Muscle of leg (tissue), 16 donors: ENCODE measurements at places on chromosomes 3 and 15. TPM values are rescaled to one million over a fixed set of nuclear protein-coding genes. Genes with fewer than 3 reads are reported as not detected.
A peak's percentile ranks its signal among the peaks of the same experiment; 100 is the strongest.

Gene GOLGA8G
- not detected for total RNA-seq

Gene DPP8
- 22.8 TPM for total RNA-seq

Gene ERICH6
- 0.09 TPM for total RNA-seq

Gene ARPP21
- total RNA-seq = 116 TPM

Gene KY
- 46.4 TPM for total RNA-seq

Gene MNS1
- 5.1 TPM for total RNA-seq

GRCh38 chr3:10764259-10765051 is 51.6 kb upstream of the SLC6A11 start:
- DNase-seq = no peak

GRCh38 chr3:192907784-192908183 is 9.9 kb downstream of the MB21D2 start:
- DNase-seq = no peak

GRCh38 chr3:43779850-43780249 is 89.1 kb downstream of the ABHD5 start:
- no peak for DNase-seq

- no peak for DNase-seq
Observed at GRCh38 chr3:71360764-71361163, 222.8 kb downstream of the FOXP1 start.

GRCh38 chr3:98350082-98350481 is 3.6 kb upstream of the OR5K4 start:
- no peak for DNase-seq

DNA sequence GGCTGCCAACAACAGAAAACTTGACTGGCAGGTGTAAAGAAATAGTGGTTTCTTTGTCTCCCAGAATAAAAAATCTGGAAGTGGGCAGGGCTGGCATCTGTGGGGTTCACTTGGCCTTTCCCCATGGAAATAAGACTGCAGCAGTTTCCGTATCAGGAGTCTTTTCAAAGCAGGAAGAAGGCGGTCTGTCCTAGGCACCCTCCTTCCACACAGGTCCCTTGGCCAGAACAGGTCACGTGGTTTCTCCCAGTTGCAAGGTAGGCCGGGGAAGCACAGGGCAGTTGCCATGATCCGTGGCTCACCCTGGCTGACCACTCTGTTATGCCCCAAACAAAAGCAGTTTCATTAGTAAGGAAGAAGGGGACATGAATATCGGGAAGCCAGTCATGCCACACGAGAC is 45.4 kb downstream of the ZDHHC19 start:
- no peak for DNase-seq

- DNase-seq = no peak
Observed at GRCh38 chr15:85710340-85710842, 84.3 kb downstream of the KLHL25 start.

GRCh38 chr15:40952301-40952900 is 870 bp upstream of the CHAC1 start:
- no peak for DNase-seq

- DNase-seq = no peak
Observed at GRCh38 chr3:30915782-30916181, 21.3 kb upstream of the GADL1 start.

- no peak for DNase-seq
Observed at GRCh38 chr3:196075013-196075412, 6.9 kb downstream of the TFRC start.

DNA sequence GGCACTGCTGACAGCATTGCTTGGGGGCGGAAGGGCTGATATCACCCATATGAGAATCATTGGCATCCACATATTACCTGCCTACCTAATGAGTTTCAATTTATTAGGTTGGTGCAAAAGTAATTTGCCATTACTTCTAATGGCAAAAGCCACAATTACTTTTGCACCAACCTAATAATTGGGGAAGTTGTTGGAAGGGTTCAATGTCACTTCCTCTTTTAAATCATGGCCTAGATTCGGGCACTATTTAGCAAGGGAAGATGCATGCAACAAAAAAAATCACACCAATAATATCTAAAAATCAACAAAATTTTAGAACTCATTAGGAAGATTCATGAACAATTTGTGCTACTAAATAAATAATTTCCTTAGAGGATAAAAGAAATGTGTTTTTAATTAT is 56.0 kb upstream of the AGTR1 start:
- no peak for DNase-seq

DNA sequence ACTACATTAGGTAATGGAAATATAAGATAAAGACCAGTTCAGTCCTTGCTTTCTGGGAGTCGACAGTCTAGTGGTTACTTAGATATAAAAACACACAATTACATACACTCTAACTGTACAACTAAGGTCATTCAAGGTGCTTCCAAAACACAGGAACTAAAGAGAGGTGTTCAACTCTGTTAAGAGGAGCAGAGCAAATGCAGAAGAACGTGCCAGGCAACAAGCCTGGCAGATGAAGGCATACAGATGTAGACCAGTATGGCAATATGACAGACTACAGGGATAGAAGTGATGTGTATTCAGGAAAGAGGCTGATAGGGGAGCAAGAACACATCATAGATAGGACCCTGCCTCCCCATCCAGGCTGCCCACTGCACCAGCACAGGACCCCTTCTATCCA is 78.3 kb downstream of the CBLB start:
- peak; percentile 33 for DNase-seq

DNA sequence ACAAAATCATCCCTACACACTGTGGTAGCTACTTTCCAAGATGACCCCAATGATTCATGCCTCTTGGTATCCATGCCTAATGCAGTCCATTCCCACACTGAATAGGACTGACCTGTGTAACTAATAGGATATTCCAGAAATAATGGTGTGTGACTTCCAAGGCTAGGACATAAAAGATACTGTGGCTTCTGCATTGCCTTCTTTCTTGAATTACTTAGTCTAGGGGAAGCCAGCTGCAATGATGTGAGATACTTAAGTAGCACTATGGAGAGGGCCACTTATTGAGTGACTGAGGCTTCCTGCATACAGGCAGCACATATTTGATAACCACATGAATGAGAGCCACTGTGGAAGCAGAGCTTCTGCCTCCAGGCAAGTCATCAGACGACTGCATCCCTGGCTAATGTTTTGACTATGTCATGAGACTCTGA is 50.1 kb downstream of the NR1I2 start:
- DNase-seq = no peak

DNA sequence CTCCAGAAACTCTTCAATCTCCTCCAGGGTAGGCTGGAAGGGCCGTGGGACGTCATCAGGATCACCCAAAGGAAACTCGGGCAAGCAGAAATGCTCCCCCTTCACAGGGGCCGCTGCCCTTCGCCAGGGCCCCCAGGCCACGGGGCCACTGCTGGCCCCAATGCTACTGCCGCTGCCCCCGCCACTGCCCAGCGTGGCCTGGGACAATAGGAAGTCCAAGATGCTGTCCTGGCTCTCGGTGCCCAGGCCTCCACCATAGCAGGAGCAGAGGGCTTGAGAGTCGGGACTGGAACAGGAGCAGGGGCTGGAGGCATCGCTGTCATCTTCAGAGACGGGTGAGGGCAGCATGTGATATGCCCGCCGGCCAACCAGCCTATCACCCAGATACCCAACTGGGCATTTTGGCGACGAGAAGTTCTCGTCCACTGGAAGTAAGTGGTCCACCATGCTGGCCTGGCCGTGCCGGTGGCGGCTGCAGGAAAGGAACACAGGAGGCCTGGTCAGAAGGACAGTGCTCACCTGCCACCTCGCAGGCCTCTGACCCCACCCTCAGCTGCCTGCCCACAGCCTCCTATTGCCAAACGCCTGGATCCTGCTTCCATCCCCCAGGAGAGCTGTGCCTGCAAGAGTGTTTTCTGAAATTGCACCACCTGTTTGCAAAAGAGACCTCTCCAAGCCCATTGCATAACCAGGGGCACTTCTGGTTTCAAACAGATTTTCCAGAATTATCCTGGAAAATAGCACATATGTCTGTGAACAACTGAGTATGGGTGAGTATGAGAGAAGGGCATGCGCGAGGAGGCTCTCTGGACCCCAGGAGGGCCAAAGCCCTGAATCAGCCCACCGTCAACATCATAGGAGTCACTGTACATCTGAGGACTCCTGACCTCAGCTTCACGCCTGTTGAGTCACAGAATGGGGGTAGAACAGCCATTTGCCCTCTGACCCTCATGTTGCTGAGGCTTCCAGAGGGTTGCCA is 4.4 kb downstream of the KLF15 start:
- no peak for DNase-seq

GRCh38 chr3:135127946-135128470 is 332.9 kb downstream of the EPHB1 start:
- no peak for DNase-seq

- DNase-seq = no peak
Observed at GRCh38 chr3:60650171-60650570, 601.1 kb downstream of the FHIT start.

DNA sequence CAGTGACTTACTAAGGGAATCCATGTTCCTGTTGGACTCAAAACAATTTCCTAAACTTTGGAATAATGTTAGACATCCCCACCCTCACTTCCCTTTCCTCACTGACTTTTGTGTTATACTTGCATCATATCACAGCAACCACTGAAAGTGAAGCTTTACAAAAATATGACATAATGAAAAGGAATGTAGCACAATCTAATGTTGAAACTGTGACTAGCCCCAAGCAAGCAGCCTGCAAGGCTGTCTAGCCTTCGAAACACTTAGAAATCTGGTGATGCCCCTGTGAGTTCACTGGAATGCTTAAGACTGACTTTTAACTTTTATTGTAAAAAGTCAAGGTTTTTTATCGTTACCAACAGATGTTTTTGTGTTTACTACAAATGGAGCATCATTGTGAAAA is 203.7 kb upstream of the ZNF385D start:
- peak; percentile 33 for DNase-seq

DNA sequence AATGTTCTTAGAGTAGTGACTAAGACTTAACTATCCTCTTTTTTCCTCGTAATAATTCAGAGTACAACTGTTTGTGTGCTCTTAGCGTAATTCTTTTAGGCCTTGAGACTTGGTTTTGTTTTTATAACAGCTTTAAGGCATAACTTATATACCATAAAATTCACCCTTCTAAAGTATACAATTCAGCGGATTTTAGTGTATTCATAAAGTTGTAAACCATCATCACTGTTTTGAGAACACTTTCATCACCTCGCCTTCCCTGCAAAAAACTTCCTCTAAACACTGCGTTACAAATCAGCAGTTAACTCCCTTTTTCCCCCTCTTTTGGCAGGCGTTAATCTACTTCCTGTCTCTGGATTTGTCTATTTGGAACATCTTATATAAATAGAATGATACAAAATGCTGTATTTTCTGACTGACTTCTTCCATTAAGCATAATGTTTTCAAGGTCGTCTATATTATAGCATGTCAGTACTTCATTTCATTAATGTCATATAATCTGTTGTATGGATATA is 18.7 kb downstream of the DNAJC13 start:
- peak; percentile 71 for DNase-seq

DNA sequence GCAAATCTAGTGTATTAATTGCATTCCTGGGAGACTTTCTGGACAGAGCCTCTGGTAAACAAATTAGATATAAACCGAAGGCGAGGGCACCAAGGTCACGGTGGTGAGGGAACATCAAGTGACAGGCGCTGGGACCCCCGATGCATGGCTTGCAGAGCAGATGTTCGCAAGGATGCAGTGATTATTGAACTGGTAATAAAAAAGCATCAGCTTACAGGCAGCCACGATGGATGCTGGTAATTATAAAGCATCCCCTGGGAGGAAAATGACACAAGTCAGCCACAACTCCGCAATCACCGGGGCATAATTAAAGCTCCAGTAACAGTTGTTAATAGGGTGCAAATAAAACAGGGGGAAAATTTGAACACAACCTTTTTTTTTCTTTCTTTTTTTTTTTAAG is 231.1 kb upstream of the DPH6 start:
- DNase-seq = no peak
